ENCODE measurements at places on chromosomes 11 and 22. TPM values are rescaled to one million over a fixed set of nuclear protein-coding genes. Genes with fewer than 3 reads are reported as not detected.

DNA sequence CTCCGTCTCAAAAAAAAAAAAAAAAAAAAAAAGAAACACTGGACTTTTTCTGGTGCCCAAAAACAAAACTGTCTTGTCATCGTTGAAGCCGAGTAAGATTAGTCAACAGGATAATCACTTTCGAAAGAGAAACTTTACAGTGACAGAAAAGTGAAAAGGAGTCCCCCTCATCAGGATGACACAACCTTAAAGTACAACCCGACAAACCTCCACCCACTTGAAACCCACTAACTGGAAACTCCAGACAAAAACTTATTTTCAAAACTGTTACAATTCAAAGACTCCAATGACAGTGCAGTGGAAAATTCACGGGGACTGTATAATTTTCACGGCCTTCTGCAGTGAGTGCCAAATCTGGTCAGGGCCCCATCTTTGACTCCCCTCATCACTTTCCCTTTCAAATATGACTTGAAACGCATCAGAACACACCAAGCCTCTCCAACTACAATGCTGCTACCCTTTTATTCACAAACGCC is 1.3 kb downstream of the DENND5A start:
- peak overlapping the region; percentile 79 for H3K27ac ChIP-seq
- no peaks in the 10 kb centered on the region for H3K36me3 ChIP-seq
- no peaks in the 10 kb centered on the region for H3K27me3 ChIP-seq
- peaks cover 15% of the 10 kb centered on the region for H3K4me1 ChIP-seq

DNA sequence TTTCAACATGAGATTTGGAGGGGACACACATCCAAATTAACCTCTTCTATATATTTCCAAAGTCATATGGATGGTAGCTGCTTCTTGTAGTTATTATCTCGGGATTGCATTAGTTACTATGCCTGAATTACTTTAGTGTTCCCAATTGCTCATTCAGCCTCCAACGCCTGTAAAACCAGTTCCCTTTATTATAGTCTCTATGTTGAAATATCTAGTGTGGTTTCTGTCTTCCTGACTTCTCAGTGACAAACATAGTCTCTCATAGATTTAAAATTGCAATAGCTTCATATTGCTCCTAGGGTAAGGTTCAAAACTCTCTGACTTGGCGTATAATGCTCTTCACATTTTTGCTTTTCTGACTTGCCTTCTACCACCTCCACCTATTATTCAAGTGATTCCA is 366.4 kb downstream of the CASP12 start:
- DNase-seq = no peak
- no peaks in the 10 kb centered on the region for H3K36me3 ChIP-seq
- no peak overlapping the region for H3K4me3 ChIP-seq
- no peaks in the 10 kb centered on the region for H3K4me1 ChIP-seq
- H3K27ac ChIP-seq = no peak overlapping the region

DNA sequence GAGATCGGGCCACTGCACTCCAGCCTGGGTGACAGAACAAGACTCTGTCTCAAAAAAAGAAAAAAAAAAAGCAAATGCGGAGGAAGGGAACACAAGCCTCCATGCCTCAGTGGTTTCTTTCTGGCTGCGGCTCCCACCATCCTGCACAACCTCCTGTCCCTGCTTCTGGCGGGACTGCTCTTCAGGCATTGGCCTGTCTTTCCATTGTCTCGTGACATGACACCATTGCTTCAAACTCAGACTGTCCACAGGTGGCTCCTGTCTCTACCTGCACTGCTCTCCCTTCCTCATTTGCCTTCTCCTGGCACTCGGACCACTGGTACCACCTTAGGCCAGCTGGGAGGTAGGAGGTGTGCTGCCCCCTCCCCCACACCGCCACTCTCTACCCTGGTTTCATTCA is 10.6 kb upstream of the PPM1F start:
- peaks cover 25% of the 10 kb centered on the region for H3K36me3 ChIP-seq
- no peak for DNase-seq
- H3K27ac ChIP-seq = no peak overlapping the region
- H3K4me3 ChIP-seq = no peak overlapping the region
- no peaks in the 10 kb centered on the region for H3K4me1 ChIP-seq

DNA sequence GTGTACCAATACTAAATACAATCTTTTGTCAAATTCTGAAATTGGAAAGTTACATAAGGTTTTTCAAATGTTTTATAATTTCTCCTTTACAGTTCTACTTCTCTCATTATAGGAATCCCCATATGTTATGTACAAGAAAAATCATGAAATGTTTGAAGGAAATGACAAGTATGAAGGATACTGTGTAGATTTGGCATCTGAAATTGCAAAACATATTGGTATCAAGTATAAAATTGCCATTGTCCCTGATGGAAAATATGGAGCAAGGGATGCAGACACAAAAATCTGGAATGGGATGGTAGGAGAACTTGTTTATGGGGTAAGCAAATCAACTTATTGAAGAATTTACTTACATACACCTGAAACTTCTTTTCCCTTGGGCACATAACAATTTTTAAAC is 103.4 kb downstream of the MSANTD4 start:
- H3K4me3 ChIP-seq = no peak overlapping the region
- no peaks in the 10 kb centered on the region for H3K27me3 ChIP-seq
- H3K4me1 ChIP-seq = no peaks in the 10 kb centered on the region
- no peaks in the 10 kb centered on the region for H3K36me3 ChIP-seq
- no peak overlapping the region for H3K27ac ChIP-seq
- DNase-seq = no peak

ZNF143 gene
- 25.5 TPM for total RNA-seq

APOL3 gene
- not detected for total RNA-seq

All from SJCRH30 (cell line).